NCI-H526 (cell line): ENCODE measurements at places on chromosomes 12 and 14.

- DNase-seq = no peak
Measured at GRCh38 chr12:55812088-55812487, 5.4 kb downstream of the SARNP start.

GRCh38 chr12:43516045-43516444 is 36.0 kb downstream of the ADAMTS20 start:
- no peak for DNase-seq

DNA sequence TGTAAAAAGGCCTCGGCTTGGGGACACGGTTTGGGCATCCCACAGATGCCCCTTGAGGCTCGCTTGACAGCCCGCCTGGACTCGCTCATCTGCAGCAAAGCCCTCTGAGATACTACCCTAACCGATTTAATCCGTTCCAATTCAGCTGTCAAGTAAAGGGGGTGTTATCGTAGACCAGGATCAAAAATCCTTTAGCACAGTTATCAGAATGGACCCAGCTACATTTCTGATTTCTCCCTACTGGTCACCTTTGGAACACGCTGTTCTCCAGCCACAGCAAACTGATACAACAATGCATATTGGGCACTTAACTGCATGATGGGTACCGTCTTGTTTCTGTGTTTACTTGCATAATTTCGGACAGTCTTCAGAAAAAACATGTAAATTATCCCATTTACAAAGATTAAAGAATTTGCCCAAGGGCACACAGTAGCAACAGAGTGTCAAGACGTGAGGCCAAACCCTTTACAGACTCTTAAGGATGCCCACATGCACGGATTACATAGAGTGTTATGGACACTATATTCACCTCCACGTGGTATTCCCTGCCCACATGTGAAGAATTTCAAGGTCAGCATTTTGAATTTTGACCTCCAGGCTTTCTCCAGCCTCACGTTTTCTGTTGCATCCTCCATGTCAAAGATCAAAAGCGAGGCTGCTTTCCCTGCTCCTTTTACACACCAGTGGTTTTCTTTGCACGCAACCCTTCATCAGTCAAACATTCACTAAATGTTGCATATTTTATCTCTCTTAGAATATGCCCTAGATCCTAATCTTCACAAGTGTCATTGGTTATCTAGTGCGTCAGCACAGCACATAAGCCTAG is 3.2 kb upstream of the DUSP6 start:
- DNase-seq = no peak

GRCh38 chr12:96886998-96887677 is 19.9 kb upstream of the NEDD1 start:
- no peak for DNase-seq

- DNase-seq = no peak
Measured at GRCh38 chr12:92446083-92446460, 256.7 kb upstream of the PLEKHG7 start.

DNA sequence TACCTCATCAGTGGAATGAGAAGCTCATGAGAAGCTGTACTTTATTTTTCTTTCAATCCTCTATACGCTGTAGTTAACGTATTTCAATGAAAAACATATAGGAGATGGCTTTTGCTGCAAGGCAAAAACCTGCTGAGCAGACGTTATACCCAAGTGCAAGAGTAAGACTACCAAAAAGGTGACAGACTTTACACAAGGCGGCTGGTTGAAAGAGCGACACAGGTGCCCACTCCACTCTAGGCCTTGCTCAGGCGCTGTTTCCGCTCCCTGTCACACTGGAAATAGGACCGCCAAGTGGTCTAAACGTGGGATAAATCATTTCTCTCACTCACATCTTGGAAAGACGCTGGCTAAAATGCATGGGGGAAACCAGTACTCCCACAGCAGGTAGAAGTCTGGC is 54.5 kb downstream of the PPP2R5C start:
- DNase-seq = no peak

DNA sequence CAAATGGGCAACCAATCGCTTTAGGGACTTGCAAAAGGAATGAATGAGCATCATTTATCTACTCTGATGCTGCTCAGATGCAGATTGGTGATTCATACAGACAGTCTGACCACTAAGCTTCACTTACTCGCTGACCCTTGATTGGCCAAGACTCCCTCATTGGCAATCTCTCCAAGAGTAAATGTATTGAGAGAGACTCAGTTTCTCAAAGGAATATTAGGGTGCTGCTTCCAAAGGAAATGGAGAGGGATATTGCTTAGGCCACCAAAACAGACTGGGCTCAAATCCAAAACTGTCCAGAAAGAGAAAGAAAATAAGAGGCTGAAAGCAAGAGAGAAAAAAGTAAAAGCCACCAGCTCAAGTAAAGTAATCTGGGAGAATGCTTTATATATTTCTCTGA is 785.2 kb downstream of the GALC start:
- DNase-seq = no peak

DNA sequence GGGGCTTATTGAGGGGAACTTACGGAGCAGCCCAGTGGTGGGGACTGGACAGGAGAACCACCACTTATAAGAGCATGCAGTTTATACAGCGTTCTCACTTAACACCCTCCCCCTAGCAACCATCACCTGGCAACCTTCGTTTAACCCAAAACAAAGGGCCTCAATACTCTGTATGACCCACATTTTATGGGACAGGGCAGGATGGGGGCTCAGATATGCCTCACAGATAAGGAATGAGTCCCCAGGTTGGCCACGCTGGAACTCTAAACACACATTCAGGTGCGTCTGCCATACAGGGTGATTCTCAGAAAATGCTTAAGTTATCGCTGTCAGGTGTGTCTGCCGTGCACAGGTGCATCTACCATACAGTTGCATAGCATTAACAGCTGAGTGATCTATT is 99.2 kb downstream of the GCH1 start:
- DNase-seq = no peak

DNA sequence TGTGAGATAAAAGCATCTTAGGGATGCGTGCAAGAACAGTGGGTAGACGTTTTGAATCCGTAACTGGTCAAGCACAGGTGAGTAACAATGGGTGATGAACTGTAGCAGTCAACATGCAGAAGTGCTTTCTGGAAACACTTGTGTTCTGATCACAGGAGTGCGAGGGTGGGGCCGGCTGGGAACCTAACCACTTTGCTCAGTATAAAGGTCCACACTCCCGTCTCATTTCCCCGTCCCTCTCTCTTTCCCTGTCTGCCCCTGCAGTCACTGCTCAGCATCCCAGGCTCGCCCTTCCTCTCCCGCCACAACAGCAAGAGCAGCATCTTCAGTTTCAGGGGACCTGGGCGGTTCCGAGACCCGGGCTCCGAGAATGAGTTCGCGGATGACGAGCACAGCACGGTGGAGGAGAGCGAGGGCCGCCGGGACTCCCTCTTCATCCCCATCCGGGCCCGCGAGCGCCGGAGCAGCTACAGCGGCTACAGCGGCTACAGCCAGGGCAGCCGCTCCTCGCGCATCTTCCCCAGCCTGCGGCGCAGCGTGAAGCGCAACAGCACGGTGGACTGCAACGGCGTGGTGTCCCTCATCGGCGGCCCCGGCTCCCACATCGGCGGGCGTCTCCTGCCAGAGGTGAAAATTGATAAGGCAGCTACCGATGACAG is 127.1 kb downstream of the FIGNL2 start:
- DNase-seq = no peak

- no peak for DNase-seq
Measured at GRCh38 chr14:104855532-104856090, 9.5 kb upstream of the CEP170B start.

GRCh38 chr14:56115334-56115870 is 2.8 kb upstream of the PELI2 start:
- DNase-seq = no peak

DNA sequence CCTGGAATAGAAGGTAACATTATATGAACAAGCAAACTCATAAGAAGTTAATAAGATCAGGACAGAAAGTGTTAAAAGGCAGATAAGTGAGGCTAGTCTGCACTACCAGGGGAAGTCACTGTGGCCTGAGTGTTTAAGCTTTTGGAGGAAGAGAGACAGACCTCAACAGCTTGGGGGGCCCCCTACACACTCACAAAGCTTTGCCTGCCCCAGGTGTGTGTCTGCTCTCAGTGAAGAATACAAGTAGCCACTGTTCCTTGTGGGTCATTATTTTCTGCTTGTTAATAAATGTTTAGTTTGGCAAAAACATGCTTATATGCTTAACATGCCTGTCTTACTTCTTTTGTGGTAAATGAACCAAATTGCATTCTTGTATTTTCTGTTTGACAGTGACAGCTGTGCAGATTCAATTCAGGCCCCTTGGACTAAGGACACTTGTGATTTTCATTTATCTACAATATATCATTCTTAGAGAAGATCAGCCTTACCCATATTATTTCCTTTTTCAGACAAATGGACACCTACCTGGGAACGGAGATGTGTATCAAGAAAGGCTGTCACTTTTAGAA is 50.7 kb upstream of the C12orf71 start:
- DNase-seq = no peak

- no peak for DNase-seq
Measured at GRCh38 chr14:43042408-43042807, 1435.7 kb downstream of the LRFN5 start.

DNA sequence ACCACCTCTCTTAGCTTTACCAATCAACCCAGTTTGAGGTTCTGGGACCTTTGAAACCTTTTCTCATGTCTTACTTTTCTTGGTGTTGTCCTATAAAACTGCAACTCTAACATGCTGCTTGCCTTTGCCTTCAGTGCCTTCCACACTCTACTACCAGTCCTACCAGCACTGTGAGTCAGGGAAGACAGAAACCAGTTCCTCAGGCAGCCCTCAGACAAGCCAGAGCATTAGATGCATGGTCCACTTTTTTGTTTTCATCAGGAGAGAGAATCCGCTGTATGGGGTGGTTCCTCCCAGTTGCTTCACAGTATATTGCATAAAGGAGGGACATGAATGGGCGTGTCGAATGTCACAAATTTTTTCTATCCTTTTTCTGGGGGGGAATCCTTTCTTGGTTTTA is 17.3 kb upstream of the KLRB1 start:
- no peak for DNase-seq

DNA sequence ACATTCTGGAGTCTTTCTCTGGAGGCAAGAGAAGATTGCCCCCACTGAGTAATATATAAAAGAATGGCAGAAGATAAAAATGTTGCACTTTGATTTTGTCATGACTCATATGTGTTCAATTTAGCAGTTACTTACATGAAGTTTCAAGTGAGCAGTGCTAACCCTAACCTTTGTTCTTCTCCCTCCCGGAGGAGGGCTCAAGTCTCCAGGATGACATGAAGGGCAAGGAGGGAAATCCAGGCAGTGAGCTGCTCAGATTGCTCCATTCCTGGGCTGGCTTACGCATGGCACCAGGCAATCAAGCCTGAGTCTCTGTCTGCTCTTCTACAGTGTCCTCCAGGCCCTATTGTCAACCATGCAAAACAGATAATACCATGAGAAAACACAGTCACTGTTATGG is 322.3 kb downstream of the DUSP6 start:
- no peak for DNase-seq

DNA sequence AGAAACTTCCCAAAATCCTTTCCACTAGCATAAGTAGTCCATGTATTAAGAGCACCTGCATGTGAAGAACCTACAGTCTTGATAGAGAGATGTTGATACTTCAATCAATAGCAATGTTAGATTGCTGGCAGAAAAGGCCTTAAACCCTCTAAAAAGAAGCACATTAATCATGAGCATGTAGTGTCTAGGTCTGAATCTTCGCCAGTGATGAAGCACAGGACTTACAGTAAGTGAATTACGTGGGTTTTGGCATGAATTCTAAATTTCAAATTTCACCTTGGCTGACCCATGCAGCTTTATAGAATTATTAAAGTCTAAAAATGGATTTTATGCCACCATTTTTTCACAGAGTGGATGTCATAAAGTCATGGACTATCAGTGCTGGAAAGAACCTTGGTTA is 791.6 kb upstream of the NOVA1 start:
- no peak for DNase-seq

- DNase-seq = peak; percentile 99
Measured at GRCh38 chr12:57846577-57847319, at the start of gene CTDSP2. Gene CTDSP2, minus strand, starts transcription at chr12:57846729. Its CDS starts 294 bp downstream, at chr12:57846435.

- DNase-seq = no peak
Measured at GRCh38 chr12:90917431-90917830, 37.5 kb downstream of the CCER1 start.

- no peak for DNase-seq
Measured at GRCh38 chr14:86022031-86022629, 492.2 kb downstream of the FLRT2 start.

- no peak for DNase-seq
Measured at GRCh38 chr12:41556176-41556575, 368.1 kb downstream of the PDZRN4 start.

DNA sequence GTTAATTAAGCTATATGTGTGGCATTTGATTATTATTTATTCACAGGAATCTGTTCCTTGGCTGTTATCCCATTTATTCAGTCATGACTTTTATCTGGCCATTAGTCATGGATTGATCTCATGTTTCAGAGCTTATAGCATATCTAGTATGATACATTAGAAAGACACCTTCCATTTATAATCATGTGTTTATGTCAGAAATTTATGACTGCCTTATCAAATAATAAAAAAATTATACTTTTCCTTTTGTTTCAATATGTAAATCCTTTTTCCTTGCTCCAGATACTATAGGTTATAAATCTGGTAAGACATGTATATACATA is 248.0 kb upstream of the PDE3A start:
- DNase-seq = no peak

GRCh38 chr14:72869407-72870329 is 24.2 kb downstream of the DPF3 start:
- no peak for DNase-seq

DNA sequence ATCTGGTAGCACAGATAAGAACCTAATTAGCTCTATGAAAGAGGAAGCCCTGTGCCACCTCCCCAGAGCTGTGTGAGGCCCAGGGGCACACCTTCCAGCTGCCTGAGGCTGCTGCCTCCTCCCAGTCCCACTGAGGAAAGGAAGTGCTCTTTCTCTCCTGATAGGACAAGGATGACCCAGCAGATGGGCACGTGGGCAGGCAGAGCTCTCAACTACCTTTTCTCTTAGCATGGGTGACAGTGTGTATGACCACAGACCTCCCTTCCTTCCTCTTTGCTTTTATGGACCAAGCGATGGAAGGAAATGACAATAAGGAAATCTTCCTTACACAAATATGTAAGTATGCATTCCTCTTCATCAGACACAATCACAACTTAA is 127.6 kb upstream of the AMIGO2 start:
- no peak for DNase-seq

- DNase-seq = no peak
Measured at GRCh38 chr14:104973135-104973384, 5.1 kb downstream of the AHNAK2 start.
